Breast epithelium (tissue), 4 donors: ENCODE measurements at places on chromosomes 11 and 22.

DNA sequence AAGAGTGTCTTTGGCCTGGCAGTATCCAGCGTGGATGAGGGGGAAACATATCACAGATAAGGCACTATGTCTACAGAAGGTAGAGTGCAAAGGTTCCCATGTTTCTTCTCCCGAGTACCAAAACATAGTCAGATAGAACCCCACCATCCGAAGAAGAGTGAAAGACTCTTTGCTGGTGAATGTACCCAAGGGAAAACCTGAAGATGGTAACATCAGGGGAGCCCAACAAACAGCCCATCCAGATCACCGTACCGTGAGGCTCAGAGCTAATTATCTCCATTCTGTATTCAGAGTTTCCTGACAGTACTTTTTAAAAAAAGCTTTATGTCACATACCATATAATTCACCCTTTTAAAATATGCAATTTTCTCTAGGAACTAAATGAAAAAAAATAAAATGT, 44.4 kb downstream of the RAB30 start:
- no peak for DNase-seq

DNA sequence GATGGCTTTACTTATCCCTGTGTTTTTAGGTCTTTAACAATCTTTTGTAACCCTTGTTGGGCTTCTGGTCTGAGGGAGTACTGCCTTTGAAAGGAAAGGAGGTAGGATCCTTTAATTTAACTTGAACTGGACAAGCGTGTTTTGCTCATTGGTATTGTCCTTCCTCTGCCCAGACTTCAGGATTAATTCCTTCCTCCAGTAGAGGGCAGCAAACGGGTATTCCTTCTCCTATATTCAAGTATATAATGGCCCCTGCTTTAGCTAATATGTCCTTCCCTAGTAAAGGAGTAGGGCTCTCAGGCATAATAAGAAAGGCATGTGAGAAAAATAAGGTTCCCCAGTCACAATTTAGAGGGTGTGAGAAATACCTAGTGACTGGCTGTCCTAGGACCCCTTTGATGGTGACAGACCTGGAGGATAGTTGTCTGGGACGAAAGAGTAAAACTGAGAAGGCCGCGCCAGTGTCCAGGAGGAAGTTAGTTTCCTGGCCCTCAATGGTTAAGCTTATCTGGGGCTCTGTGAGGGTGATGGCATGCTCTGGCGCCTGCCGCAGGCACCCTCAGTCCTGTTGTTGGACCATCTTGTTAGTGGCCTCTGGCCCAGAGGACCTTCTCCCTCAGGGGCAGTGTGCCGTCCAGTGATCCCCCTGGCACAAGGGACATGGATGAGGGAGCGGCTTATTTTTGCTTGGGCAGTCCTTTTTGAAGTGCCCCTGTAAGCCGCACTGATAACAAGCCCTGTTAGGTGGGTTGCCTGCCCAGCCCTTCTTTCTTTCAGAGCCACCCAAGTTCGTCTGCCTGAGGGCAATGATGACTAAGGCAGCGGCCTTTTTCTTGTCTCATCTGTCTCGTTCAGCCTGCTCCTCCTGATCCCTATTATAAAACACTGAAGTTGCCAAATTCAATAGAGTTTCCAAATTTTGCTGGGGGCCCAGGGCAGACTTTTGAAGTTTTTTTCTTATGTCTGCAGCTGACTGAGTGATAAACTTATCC, 51.8 kb downstream of the C11orf71 start:
- no peak for DNase-seq

GRCh38 chr22:39598017-39598965, 27.7 kb downstream of the CACNA1I start:
- DNase-seq = no peak

DNA sequence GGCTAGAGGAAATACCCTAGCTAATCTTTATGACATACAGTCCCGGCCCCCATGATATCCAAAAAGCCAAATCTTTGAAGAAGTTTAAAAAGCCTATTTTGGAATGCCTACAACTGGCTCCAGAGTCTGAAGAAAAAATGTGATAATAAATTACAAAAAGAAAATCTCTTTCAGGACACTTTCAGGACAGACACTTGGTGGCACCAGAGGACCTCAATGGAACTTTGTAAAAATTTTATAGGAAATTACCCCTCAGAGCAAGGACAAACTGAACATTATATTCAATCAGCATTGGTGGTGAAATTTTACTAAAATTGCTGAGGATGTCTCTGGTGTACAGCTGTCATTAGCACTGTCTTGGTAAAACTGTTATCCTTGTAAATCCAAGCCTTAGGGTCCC, 81.0 kb downstream of the CCDC73 start:
- DNase-seq = no peak

- DNase-seq = no peak
These were observed 98.0 kb upstream of the TBCEL start for GRCh38 chr11:120925944-120926343.

DNA sequence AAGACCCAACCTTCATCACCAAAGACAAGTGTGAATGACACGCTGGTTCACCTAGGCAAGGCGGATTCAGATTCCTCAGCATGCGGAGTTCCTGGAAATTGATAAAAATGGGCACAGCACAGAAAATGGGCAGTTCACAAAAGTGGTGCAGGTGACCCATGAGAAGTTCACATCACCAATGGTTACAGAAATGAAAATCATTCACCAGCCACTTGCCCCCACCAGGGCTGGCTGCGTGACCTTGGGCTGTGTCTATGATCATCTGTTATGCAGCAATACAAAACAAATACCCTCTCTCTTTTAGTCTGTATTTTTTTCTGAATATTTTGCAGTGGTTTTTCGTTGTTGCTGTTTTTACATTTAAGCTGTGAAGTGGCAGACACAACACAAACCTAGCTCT, 415.9 kb downstream of the TBC1D22A start:
- no peak for DNase-seq

- no peak for DNase-seq
These were observed 1158.1 kb upstream of the TENM4 start for GRCh38 chr11:80598905-80599304.

GRCh38 chr22:45882881-45883810, 93.8 kb downstream of the WNT7B start:
- DNase-seq = peak; percentile 63

GRCh38 chr11:46363031-46363407, 15.8 kb downstream of the DGKZ start:
- DNase-seq = peak; percentile 77

DNA sequence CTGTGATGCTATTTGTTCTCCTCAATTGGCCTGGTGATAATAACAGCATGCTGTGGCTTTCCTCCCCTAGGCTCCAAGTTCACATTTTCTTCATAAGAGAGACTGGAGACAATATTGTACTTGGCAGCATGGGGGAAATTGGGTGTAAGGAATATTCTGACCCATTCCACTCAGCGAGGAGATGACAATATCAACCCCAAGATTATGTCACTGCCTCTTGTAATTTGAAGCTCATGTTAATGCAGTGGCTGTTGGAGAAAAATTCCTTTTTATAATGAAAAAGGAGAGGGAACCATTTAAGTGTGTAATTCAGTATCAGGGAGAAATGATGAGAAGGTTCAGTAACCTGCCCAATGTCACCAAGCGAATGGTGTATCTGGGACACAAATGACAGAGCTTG, 665.8 kb downstream of the NTM start:
- no peak for DNase-seq

- DNase-seq = no peak
These were observed 35.4 kb upstream of the SERPIND1 start for GRCh38 chr22:20738394-20739089.

GRCh38 chr22:28395920-28396753, 283.5 kb downstream of the TTC28 start:
- no peak for DNase-seq

DNA sequence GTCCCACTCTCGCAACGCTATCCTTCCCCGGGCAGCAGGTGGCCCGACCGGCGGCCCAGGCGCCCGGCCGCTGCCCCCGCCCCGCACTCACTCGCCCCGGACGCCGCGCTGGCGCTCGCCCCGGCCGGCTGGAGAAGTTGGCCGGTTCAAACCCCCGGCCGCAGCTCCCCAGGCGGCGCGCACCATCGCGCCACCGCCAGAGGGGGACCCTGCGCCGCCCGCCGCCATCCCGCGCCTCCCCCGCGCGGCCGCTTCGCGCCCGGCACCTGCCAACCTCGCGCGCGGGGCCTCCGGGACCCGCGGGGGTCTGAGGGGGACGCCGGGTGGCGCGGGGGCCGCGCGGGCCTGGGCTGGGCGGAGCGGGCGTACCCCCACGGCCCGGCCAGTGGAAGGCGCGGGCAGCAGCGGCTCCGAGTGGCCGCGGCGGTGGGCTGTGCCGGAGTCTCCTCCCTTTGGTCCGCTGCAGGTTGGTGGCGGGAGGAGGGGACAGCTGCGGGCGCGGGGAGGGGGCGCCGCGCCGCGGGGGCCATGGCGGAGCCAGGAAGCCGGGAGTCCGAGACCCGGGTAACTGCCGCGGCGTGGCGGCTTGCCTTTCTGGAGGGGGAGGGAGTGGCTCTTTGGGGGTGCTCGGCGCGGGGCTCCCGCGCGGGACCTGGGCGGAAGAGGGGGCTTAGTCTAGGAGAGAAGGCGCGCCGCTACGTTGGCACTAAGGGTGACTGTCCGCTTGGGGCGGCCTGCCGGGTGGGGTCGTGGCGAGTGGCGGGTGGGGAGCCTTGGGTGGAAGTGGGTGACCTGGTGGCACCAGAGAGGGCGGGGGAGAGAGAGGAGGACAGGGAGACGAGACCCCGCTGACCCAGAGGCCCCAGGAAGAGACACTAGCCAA, at the start of the genes MPST and TST:
Gene MPST (plus strand): TSS at position 434 of the 883 bp plus-strand sequence. CDS start 95 bp downstream, at position 529.
Gene TST (minus strand): TSS at position 139 of the 883 bp plus-strand sequence. CDS start 715 bp downstream, outside the sequence.
- DNase-seq = peak; percentile 39

DNA sequence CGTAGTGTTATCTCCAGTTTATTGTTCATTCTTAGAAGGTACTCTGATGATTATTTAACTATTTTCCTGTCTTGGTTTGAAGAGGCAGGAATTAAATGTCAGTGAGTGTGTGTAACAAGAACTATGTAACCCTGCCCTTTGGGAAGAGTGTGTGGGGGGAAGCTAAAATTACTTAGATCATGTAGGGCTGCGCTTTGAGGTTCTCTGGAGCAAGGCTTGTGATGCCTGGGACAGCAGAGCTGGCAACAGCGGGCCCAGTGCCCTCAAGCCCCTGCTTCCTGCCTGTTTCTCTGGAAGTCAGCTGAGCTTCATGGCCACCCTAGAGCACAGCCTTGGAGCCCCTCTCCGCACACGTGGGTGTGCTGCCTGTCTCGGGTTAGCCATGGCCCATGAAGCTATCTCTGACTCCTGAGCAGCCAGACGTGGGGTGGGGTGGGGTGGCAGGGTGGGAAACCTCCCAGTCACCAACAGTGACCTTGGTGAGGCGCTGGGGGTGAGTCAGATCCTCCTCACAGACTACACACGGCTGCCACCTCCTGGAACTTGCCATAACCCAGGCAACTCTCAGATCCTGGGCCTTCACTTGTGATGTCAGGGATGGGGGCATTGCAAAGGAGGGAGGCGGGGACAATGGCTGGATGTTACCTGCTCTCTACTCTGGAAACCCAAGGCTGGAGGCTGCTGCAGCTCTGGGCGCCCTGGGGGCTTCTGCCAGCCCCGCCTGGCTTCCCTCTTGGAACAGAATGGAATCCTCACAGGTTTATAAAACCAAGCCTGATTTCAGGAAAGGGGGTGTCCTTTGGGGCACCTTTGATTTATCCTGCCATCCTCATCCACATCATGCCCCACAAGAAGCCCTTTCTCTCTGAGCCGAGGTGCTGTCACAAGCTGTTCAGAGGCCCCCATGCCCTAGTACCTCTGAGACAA, 88.6 kb downstream of the SNX19 start:
- DNase-seq = peak; percentile 62

- no peak for DNase-seq
These were observed 19.5 kb downstream of the ZNF74 start for GRCh38 chr22:20413217-20414058.

- DNase-seq = no peak
These were observed 19.8 kb upstream of the OOSP1 start for GRCh38 chr11:59918480-59918879.

- DNase-seq = no peak
These were observed at the start of gene OR51Q1 for GRCh38 chr11:5421811-5422210. Gene OR51Q1 (plus strand): TSS chr11:5422111. CDS start chr11:5422201, 90 bp downstream.

DNA sequence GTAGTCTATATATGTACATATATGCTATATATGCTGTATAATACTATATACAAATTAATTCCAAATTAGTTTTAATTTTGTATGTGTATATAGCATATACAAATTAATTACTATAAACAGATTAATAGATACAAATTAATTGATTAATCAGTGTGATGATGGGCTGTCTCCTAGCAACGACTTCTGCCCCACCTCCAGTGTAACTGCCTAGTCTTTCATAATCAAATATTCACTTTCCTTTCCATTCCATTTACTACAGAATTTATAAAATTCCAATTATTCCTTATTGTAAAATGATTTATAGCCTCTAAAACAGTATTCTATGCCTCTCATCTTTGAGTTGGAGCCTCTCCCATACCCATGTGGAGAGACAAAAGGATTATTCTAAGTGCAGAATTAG, 976 bp downstream of the HBD start:
- no peak for DNase-seq

- no peak for DNase-seq
These were observed 6.4 kb upstream of the FOSL1 start for GRCh38 chr11:65906602-65907001.

- no peak for DNase-seq
These were observed 16.7 kb upstream of the CRY2 start for GRCh38 chr11:45830596-45830995.

GRCh38 chr11:93253111-93253510, 55.3 kb upstream of the SLC36A4 start:
- DNase-seq = no peak

DNA sequence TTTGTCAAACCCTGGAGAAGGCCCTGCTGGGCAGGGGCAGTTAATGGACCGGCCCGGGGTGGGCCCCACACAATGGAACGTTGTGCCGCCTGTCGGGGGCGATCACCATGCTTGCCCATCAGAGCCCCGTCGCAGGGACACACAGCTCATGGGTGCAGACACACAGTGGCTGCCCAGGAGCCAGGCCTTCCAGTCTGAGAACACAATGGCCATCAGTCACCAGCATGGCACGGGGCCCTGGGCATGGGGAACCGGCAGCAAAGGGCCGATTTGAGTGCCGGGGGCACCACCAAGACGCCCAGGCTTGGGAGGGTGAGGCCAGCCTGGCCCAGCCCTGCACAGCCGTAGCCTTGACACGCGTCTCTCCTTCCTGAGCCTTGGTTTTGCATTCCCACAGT, 7.1 kb downstream of the LINC01488 start:
- DNase-seq = no peak

- no peak for DNase-seq
These were observed 132.0 kb downstream of the ELP4 start for GRCh38 chr11:31641477-31642062.

GRCh38 chr11:14904745-14905103, 12.7 kb upstream of the CYP2R1 start:
- DNase-seq = no peak
